NCI-H69 (cell line): ENCODE measurements at places on chromosomes 11 and 22.

- no peak for DNase-seq
Measured at GRCh38 chr11:12403997-12404350, 26.6 kb downstream of the PARVA start.

DNA sequence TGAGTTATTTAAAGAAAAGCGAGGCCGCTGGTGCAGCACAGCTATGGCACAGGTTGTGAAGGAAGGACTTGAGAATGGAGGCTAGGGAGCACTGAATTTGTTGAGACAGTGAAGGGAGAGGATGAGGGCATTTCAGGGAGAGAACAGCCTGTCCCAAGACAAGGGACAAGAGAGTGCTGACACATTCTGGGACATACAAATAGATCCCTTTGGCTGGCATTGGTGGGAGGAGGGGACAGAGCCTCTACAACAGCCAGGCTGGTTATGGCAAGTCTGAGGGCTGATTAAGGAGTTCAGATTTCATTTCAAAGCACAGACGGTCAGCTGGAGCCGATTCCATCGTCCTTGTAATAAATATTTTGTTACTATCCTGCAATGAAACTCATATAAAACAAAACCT is 1.7 kb upstream of the SLC29A2 start:
- no peak for DNase-seq

DNA sequence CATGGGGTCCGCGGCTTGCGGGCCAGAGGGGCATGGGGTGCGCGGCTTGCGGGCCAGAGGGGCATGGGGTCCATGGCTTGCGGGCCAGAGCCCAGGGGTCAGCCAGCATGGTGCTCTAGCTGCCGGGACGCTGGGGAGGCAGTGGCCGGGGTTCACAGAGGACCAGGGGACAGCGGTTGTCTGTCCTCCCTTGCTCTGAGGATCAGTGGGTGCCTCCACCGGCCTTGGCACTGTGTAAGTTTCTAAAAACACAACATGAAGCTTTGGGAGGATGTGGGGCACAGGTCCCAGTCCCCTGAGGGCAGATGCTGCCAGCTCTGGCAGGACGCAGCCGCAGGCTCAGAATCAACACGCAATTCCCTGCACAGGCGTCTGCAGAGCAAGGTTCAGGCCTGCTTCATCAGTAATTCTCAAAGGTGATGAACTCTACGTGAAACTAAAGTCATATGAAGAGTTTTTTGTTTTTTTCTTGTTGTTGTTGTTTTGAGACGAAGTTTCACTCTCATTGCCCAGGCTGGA is 3.0 kb downstream of the MLC1 start:
- no peak for DNase-seq

DNA sequence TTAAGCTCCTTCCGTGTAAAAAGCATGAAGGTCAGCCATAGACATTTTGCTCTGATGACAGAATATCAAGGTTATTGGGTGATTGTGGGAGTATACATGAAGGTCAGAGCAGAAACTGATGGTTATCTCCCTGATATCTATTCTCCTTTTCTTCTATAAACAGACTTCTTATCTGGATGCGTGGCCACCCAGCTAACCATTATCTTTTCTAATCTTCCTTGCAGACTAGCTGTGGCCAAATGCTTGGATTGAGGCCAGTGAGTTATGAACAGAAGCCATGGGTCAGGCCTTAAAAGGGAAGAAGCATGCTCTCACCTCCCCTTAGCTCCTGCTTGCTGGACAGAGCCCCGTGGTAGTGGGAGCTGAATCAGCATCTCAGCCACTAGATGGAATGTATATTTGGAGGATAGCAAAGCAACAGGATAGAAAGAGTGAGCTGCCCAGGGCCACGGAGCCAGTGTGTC is 31.3 kb upstream of the LRRC55 start:
- no peak for DNase-seq

DNA sequence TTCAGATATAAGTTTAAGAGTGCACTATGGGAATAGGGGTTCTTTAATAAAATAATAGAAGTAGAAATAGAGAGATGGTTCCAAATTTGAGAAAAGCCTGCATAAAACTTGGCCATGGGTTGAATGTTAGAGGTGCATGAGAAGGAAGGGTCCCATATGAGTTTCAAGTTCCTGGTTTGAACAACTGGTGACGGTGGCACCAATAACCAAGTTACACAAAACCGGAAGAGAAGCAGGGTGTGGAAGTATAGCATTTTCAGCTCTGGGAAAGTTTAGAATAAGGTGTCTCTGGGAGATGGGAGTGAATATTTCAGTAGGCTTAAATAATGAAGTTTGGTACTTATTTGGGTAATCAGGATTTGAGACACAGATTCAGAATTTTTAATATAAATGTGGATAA is 2.4 kb downstream of the CASP1 start:
- DNase-seq, result no peak

DNA sequence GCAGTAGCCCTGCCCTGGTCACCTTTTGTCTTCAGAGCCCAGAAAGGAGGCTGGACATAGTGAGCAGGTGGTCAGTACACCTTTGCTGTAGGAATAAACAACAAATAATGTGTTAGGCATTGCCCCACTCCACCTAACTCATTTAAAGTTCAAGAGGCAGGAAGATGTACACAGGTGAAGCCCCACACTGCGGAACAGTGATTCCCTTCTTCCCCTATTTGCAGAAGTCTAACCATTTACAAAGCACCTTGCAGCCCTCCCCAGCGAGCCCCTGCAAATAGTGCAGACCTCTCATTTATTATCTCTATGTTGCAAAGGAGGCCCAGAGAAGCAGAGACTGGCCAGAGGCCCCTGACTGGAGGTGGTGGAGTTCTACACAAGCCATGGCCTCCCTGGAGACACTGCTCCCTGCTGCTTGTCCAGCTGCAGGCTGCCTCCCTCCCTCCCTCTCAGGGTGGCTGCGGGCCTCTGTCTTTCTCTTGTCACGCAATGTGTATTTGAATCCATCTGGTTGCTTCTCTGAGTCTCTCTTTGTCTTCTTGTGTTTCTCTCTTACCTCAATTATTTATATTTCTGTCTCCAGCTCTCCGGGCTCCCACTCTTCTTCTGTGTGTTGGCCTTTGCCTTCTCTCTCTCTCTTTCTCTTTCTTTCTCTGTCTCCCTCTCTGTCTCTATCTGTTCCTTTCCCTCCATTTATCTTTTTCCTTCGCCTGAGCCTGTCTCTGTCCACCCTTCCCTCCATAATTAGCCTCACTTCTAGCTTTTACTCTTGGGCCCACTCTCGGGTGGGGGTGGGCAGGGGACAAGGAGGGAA is 59.1 kb upstream of the PRDM11 start:
- DNase-seq, result peak; percentile 76

GRCh38 chr11:5809122-5809519 is 397 bp downstream of the OR52N2 start:
- DNase-seq, result no peak

- DNase-seq, result no peak
Measured at GRCh38 chr11:13923716-13924650, 38.5 kb upstream of the SPON1 start.

DNA sequence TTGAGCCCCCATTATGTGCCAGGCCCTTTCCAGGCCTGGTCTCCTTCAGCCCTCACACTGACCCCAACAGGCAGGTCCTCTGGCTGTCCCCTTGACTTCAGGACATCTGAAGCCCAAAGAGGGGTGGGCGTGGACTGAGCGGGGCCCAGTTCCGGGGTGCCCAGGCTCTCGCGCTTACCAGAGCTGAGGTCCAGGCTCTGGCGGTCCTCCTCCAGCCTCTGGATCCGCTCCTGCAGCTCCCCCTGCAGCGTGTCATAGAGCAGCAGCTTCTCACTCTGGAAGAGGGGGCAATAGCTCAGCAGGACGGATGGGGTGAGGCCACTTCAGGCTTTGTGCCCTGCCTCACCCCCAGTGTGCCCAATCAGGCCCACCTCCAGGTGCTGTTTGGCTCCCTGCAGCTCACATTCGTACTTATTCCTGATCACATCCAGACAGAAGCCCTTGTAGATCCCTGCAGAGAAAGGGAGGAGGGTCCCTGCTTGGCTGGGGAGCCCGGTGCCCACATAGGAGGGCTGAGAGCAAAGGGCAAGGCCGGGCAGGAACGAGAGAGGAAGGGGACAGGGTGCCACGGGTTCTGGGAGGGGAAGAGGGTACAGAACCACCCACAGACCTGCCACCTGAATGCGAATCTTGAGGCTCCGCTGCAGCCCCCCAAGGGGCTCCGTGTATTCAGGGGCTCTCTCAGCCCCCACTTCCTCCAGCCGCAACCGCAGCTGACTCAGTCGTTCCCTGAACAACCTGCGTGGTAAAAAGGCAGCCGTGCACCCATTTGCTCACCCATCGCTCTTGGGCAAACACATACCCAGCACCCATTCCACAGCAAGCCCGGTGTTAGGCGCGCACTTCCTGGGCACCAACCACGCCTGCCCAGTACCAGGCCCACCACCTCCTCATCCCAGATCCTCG is 4.1 kb downstream of the BRMS1 start:
- no peak for DNase-seq

- DNase-seq, result peak; percentile 82
Measured at GRCh38 chr22:32380991-32381390, 23.3 kb downstream of the RFPL3 start.
